ENCODE measurements at places on chromosomes 13 and 19. TPM values are rescaled to one million over a fixed set of nuclear protein-coding genes. Genes with fewer than 3 reads are reported as not detected.

CFAP97D2 gene
- not detected for total RNA-seq

PRKCG gene
- not detected for total RNA-seq

NKG7 gene
- 2.3 TPM for total RNA-seq

LHB gene
- not detected for total RNA-seq

MLNR gene
- total RNA-seq: not detected

LILRA5 gene
- not detected for total RNA-seq

MYO1F gene
- 7.3 TPM for total RNA-seq

ZNF28 gene
- 19.9 TPM for total RNA-seq

CYP2A6 gene
- total RNA-seq: not detected

ZNF229 gene
- total RNA-seq: 12.3 TPM

ICAM4 gene
- 0.62 TPM for total RNA-seq

DNA sequence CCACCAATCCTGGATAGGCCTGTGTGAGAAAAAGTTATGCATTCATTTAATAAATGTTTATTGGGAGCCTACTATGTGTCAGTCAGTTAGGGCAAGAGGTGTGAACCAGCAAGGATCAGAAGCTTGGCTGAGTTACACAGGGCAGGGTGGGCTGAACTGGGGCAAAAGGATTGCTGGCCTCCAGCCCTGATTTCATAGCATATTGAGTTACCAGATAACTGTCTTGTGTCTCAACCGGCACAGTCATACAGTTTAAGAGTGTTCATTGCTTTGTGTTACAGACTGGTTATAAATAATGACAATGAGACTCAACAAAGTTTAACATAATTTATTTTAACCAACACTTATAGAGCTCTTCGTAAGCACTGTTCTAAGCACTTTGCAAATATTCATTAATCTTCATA lies 253.8 kb downstream of the DLEU7 start:
- DNase-seq: no peak

DNA sequence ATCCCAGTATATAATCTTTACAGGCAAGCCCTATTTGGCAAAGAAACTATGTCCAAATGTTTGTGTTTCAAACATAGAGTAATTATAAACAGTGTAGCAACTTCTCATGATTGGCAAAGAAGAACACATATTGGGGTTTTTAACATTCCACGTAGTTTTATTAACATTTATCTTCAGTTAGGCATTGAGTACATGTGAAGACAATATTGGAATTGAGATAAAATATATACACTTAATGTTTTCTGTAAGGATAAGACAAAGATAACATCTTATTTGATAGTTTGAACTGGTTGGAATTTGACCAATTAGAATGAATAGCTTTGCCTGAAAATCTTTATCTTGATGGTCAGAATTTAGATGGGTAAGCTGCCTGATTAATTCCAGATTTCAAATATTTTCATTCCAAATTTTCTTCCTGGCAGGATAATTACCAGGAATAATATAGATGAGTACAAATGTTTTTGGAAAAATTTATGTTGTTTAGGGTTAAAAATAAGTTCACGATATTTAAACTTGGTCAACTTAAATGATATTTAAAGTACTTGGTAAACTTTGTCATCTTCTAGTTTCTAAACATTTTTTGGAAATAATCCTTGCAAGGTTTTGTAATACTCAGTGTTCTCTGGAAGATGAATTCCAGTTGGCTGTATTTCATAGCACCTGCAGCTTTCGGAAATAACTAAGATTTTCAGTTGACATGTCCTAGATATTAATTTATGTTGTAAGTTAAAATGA lies 536.5 kb upstream of the SPRY2 start:
- peak; percentile 56 for DNase-seq

DNA sequence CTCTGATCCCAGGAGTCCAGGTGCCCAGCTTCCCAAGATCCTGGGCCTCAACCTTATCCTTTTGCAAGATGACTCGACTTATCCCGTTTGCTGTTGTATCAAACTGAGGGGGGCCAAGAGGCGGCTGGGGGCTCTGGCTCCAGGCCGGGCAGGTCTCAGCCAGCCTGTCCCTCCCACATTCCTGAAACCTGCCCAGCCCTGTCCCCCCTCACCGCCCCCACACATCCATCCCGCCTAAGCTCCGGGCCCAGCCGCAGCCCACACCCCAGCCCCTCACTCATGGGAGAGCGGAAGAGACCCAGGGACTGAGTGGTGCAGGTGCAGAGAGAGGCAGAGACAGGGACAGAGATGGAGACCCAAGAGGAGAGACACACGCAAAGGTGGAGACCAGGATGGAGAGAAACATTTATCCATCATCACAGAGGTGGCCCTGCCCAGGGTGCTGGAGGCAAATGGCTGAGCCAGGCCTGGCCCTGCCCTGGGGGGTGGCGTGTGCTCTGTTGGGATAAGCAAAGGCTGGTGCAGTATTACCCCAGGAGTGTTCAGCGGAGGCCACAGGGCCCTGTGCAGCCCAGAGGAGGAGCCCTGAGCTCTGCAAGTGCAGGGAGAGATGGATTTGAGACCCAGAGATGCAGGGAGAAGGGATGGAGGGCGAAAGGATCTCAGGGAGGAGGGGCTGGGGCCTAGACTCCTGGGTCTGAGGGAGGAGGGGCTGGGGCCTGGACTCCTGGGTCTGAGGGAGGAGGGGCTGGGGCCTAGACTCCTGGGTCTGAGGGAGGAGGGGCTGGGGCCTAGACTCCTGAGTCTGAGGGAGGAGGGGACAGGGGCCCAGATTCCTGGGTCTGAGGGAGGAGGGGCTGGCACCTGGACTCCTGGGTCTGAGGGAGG lies 1.6 kb downstream of the BCAM start:
- DNase-seq: peak; percentile 12

DNA sequence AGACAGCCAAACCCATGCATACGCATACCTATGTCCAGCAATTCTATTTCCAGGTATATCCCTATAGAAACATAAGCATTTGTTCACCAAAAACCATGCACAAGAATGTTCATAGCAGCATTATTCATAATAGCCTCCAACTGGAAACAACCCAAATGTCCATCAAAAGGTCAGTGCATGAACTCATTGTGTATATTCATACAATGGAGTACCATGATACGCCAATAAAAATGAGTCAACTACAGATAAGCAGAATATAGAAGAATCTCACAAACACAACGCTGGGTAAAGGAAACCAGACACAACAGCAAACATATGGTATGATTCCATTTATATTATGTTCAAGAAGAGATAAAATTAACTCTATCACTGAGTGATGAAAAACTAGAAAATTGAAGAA lies 23.8 kb downstream of the DEDD2 start:
- no peak for DNase-seq

- no peak for DNase-seq
These were observed 573 bp upstream of the ERCC5 start for GRCh38 chr13:102845289-102845629.

DNA sequence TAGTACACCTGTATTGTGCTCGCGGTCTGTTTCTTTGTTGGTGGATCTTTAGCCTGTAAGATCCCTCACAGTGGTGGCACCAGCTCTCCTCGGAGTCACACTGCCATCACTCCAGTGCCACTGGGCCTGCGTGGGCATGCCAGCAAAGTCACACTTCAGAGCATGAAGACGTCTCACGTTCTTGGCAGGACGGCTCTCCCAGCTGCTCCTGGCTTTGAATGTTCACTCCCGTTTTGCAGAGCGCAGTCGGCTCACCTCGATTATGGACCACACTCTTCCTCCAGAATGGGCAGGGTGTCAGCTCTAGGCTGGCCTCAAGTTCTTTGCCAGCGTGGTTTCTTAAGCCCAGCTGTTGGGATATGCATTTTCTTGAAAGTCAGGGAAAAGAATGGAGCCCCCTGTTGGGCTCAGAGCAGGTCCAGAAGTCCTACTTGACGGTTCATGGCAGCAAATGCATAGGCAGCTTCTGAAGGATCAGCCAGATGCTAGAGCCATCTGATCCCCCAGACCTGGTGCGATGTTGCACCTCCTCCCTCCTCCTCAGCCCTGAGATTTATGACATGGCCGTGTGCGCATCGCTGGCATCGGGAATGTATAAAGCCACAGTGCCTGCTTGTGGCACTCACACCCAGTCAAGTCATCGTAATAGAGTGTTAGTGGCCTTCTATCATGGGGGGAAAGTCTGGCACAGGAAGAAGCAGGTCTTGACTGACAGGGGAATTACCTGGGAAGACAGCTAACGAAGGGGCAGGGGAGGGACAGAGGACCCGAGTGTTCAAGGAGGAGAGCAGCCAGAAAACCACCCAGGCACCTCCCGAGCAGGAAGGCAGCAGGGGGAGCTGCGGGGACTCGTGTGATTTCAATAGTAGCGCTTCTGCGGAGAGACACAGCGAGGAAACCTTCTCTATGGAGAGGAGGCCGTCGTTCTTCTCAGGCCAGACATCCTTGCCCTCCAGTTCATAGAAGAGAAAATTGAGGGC lies 40.2 kb upstream of the NPAS1 start:
- DNase-seq: peak; percentile 63

DNA sequence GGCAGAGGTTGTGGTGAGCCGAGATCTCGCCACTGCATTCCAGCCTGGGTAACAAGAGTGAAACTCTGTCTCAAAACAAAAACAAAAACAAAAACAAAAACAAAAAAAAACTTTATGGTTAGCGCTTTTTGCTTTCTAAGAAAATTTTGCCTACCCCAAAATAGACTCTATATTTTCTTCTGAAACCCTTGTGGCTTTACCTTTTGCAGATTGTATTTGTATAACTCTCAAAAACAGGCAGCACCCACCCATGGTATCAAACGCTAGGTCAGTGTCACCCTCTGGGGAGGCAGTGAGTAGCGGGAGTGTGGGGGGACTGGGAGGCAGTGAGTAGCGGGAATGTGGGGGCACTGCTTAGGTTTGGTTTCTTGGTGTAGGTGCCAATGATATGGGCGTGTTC lies 7.5 kb upstream of the SLC39A3 start:
- no peak for DNase-seq

- DNase-seq: peak; percentile 75
These were observed 4.7 kb upstream of the PRMT1 start for GRCh38 chr19:49672131-49672919.

DNA sequence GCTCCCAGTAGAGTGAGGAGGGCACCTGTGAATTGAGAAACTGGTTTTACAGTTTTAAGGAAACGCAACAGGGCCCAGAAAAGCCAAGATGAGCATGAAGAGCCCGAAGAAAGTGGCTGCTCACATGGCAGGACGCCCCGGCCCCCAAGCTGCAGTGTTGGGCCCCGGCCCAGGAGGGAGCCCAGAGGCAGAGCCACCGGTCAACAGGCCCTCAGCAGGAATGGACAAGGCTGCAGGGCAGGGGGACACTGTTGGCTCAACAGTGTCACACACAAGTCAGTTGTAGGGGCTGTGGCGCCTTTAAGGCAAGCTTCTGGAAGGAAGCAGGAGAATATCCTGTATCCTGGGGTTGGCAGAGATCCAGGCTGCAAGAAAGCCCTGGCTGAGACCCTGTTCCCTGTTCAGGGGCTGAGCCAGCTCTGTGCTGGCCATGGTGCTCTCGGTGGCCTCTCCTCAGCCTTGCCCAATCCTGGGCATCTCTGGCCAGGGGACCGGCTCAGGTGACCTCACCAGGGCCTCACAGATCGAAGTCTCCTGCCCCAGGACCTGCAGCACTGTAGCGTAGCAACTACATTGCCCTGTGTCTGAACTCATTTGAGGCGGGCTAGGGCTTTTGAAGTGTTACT lies 28.0 kb downstream of the UPF1 start:
- DNase-seq: peak; percentile 74

- no peak for DNase-seq
These were observed 43.1 kb downstream of the TSHZ3 start for GRCh38 chr19:31306006-31306753.

GRCh38 chr19:28868836-28869235 lies 344.1 kb downstream of the UQCRFS1 start:
- DNase-seq: no peak

GRCh38 chr13:77928909-77929308 lies 10.3 kb upstream of the EDNRB start:
- DNase-seq: no peak

GRCh38 chr13:44434766-44435141 lies 61.1 kb downstream of the SERP2 start:
- DNase-seq: no peak

DNA sequence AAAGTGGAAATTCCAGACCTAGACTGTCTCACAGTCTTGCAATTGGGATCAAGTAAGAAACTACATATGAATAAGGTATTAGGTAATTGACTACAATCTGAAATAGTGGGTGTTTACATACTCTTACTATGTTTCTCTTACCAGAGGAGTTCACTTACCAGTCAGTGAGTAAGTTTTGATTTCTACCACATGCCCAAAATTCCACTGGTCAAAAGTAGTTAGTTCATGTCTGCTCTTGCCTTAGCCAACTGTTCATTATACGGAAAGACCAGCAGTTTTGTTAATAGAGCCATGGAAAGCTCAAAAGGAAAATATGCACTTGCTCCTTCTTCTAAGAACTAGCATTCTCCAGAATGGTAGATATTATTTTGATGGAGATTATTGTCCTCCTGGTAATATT lies 490.8 kb downstream of the RFC3 start:
- no peak for DNase-seq

GRCh38 chr19:18173054-18173571 lies 500 bp upstream of the IFI30 start:
- DNase-seq: no peak

DNA sequence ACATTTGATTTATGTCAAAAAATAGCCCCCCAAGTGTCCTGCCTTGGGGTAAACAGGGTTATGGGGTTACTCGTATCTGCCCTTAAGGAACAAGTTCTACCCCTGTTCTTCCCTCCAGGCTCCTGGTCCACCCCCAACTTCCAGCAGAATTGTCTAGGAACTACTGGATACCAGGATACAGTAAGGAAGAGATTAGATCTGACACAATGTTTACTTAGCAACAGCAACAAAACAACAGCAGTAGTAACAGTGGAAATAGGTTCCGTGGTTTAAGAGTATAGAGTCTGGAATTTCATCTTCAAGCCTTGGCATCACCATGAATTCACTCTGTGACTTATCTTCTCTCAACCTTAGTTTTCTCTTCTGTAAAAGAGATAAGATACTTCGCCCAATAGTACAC lies 1.7 kb upstream of the FAM98C start:
- no peak for DNase-seq

DNA sequence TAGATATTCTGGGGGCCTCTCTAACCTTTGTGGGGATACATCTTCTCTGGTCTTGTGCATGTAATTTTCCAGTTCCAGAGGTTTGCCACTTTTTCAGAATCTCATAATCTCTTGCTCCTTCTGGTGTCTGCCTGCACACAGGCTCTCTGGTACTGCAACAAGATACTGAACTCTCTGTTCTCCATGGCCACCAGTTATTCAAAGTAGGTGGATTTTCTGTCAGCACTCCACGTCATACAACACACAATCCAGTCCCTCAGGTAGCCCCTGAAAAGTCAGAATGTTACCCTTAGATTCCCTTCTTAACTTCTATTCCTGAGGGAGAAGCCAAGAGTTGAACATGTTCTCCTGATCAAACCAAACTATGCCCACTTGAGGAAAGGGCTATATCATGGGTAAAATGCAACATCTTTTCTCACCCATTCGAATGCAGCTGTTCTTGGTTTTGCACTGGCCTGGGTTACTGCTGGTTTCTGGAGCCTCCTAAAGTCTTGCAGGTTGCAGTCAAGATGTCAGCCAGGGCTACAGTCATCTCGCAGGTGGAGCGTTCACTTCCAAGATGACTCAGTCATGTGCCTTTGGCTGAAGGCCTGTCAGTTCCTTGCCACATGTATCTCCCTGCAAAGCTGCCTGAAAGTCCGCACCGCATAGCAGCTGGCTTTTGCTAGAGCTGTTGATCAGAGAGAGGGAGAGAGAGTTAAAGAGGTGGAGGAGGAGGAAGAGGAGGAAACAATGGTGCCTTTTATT lies 57.7 kb upstream of the TUBA3C start:
- DNase-seq: no peak

- peak; percentile 38 for DNase-seq
These were observed 14.1 kb downstream of the SHANK1 start for GRCh38 chr19:50705422-50706019.

- no peak for DNase-seq
These were observed 10.5 kb downstream of the POLR1D start for GRCh38 chr13:27632214-27632613.

GRCh38 chr13:97588993-97589392 lies 155.0 kb downstream of the RAP2A start:
- DNase-seq: no peak

Data from tongue (tissue), 3 donors.